ENCODE measurements at places on chromosomes 1 and 21. TPM values are rescaled to one million over a fixed set of nuclear protein-coding genes. Genes with fewer than 3 reads are reported as not detected.

- DNase-seq = peak; percentile 44
Observed at GRCh38 chr1:114342376-114342775, 168.6 kb downstream of the TRIM33 start.

- no peak for DNase-seq
Observed at GRCh38 chr1:223645903-223646302, 19.6 kb downstream of the CAPN8 start.

DNA sequence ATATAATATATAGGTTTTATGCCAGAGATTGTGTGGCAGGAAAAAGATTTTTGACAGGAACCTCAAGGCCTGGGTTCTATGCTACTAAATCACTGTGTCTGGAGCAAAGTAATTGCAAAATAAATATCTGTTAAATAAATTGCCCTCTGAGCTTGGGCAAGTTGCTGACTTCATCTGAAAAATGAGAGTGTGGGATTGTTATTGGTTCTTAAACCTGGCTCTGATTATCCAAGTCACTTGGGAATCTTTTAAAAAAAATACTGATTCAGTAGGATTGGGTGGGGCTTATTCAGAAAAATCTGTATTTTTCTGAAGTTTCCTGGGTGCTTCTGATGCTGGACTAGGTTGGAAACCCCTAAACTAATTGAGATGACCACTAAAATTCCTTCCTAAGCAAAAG, 174.1 kb upstream of the SGIP1 start:
- DNase-seq = no peak

DNA sequence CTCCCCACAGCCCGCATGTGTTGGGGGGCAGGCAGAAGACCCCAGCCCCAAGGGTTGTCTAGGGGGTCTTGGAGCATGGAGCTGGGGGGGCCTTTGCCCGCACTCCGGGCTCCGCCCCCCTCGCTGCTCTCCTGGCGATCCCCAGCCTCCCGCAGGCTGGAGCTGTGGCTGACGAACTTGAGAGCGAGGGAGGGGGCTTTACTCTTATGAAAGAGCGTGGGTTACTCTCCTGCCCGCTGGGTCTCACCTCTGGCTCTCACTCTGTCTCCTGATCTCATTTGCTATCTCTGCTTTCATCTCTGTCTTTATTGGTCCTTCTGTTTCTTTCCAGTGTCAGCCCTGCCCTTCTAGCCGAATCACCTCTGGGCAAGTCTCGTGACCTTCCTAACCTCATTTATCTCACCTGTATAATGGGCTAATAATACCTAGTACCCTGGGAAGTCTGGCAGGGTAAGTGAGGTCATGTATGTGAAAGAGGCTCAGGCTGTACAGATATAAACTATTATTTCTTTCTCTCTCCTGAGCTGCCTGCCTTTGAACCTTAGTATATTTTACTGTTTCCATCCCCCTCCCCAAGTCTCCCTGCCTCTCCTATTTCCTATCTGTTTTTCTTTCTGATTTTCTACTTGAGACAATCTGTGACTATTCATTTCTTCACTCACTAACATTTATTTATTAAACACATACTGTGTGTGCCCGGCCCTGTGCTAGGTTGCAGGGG, 731 bp downstream of the EFNA4 start:
- DNase-seq = no peak

DNA sequence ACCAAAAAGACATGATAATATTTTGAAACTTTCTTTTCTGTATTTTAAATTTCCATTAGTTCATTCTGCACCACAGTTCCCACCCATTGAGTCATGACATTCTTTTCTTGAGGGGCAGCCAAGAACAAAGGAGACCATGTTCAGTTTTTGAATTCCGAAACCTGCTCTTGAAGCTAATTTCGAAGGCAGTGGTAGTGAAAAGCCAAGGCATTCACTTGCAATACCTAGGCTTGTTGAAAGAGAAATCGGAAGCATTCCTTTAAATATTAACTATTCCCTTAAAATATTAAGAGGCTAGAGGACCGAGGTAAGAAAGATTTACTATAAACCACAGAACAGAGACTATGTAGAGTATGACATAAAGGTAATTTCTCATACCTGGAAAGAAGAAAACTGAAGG, 256.3 kb downstream of the ADGRL2 start:
- DNase-seq = no peak

DNA sequence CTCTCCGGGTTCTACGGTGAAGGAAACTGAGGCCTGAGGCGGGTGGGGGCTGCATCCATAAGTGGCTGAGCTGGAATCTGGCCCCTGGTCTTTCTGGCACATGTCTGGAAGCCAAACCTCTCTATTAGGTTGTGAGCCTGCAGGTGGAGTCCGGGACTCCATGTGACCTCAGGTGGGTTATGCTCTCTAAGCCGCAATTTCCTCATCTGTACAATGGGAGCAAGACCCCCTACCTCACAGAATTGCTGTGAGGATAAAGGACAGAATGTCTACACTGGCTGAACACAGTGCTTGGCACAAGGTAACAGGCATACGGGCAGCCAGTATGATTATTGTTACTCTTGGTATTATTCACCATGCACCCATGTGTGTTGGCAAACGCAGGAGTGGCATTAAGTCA, 6.7 kb downstream of the EPHA2 start:
- no peak for DNase-seq

F13B gene
- total RNA-seq = not detected

CFAP126 gene
- not detected for total RNA-seq

SWT1 gene
- total RNA-seq = 9.8 TPM

GRCh38 chr21:42164064-42164789, 54.7 kb upstream of the ABCG1 start:
- no peak for DNase-seq

GRCh38 chr1:154598871-154599635, 8.9 kb downstream of the ADAR start:
- DNase-seq = no peak

NEGR1 gene
- 0.05 TPM for total RNA-seq

OR2M5 gene
- total RNA-seq = not detected

EXO1 gene
- total RNA-seq = 1.3 TPM

CFHR3 gene
- not detected for total RNA-seq

GRCh38 chr1:94707321-94708298, 112.5 kb upstream of the SLC44A3 start:
- no peak for DNase-seq

DNA sequence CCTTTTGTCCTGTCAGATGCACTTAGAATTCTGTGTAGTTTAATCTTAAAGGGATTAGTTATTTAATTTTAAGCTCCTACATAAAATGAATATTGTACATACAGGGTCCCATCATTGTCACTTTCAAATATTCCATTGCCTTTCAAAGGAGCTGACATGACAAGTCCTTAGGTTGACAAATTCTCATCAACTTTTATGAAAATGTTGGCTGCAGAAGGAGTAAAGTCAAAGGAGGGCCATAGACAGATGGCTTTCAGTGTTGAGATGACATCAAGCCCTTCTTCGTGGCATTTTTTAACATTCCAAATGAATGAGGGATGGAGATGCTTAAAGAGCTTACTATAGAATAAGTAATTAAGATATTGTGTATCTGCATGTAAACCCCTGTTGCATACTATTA, 15.4 kb downstream of the NFIA start:
- no peak for DNase-seq

CASQ1 gene
- not detected for total RNA-seq

GRCh38 chr1:5111581-5111980, 457.2 kb downstream of the AJAP1 start:
- DNase-seq = no peak

GRCh38 chr1:117118137-117118536, 3.4 kb downstream of the TRIM45 start:
- DNase-seq = no peak

GRCh38 chr1:169161496-169162194, 55.2 kb downstream of the ATP1B1 start:
- DNase-seq = no peak

- no peak for DNase-seq
Observed at GRCh38 chr21:31514598-31514997, 144.9 kb upstream of the SOD1 start.

DNA sequence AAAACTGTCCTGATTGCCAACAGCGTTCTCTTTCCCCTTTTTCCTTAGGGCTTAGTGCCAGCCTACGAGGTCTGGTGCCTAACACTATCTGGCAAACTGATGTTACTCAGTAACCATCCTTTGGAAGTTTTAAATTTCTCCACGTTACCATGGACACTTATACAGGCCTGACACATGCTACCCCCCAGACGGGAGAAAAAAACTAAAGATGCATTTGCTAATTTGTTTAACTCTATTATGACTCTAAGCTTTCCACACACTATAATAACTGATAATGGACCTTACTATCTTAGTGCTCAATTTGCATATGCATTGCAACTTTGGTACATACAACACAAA, 36.8 kb downstream of the CLCA1 start:
- no peak for DNase-seq

- no peak for DNase-seq
Observed at GRCh38 chr1:10520497-10520896, 45.7 kb downstream of the PEX14 start.

GRCh38 chr1:226082959-226083301, 20.4 kb downstream of the H3-3A start:
- no peak for DNase-seq

ZNF678 gene
- 7.4 TPM for total RNA-seq

DNA sequence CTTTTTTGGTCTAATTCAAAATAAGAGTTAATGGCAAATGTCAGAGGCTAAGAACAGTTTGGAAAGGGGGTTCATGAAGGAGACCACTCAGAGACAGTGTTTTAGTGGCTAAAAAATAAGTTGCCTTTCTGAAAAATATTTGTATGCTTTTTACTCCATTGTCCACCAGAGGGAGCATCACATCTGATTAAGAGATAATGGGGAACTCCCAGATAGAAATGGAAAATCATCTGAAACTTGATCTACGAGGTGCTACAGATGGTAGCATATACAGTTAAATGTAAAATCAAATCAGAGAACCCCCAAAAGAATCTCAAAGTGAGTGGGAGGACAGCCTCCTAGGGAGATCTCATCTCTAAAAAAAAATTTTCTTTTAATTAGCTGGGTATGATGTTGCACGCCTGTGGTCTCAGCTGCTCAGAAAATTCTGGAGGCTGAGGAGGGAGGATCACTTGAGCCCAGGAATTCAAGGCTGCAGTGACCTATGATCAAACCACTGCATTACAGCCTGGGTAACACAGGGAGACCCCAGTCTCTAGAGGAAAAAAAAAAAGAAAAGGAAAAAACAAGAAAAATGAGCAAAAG, 9.7 kb downstream of the SMYD3 start:
- peak; percentile 40 for DNase-seq

CD1B gene
- total RNA-seq = not detected

- DNase-seq = no peak
Observed at GRCh38 chr21:43598416-43599120, 60.7 kb downstream of the HSF2BP start.

NBPF1 gene
- total RNA-seq = 20.3 TPM

DNA sequence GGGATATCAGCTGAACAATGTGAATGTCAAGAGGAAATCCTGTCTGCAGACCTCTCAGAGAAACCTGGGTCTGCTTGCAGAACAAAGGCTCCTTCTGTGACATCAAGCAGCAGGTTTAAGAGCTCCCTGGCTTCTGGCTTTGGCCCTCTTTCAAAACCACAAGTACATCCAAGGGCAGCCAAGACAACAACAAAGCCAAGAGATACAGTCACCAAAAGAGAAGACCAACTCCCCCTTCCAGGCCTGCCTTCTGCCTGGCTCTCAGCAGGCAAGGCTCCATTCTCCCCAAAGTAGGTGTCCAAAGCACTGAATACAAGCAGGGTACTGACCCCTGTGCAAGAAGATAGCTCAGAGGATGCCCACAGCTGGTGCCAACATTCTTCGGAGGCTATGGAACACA, 11.5 kb downstream of the BCAR3 start:
- no peak for DNase-seq

DNA sequence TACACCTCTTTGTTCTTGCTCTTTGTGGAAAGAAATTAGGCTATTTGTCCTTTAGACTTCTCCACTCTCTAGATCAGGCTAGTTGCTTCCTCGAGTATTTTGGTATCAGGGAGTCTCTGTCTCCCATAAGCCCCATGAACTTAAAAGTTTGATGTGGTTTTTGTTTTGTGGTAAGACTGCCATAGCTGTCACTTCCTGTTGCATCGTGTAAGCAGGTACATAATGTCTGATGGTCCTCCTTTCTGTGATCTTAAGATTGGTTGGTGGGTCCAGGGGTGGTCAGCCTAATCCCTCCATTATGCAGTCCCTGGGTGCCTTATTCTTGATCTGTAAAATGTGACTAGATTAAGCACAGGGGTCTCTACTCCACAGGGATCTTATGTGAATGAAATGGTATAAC, 23.1 kb downstream of the CD53 start:
- no peak for DNase-seq

TOE1 gene
- total RNA-seq = 18.1 TPM

Measured in T-cell (primary cell).